EH (cell line): ENCODE measurements at places on chromosomes 12 and 14.

DNA sequence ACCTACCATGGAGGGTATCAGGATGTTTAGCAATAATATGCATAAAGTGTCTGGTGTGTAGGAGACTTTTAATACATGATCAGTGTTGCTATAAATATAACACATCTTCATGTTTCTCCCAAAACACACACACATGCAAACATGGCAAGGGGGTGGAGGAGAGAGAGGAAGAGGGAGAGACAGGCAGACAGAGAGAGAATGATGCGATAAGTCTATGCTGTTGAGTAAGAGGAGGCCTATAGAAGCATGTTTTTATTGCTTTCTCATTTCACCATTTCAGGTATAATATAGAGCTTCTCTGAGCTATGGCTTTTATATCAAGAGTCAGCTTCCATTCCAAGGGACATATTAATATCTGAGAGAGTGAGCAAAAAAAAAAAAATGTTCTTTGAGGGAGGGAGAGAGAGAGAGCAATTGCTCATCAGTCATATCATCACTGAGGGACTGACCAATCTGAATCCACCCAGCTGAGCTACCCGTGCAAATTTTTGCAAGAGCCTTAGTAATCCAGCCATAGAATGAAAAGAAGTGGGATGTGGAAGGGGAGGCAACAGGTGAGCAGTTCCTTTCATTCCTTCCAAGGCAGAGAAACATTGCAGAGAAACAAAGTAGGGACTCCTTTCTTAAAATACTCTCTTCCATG lies 54.8 kb upstream of the RASSF8 start:
- DNase-seq = peak; percentile 29

DNA sequence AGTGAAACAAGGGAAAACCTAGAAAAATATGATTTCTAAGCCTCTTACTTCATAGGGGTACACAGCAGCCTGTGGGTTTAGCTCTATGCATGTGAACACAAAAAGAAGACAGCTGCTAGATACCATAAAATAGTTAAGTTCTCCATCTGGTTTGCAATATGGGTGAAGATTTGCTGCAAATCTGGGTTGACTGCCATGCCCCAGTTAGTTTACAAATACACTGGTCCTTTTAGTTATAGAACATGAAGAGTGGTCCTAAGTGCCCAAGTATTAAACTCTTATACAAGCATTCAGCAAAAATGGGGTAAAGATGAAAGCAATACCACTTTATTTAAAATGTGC lies 176.1 kb downstream of the AEBP2 start:
- no peak for DNase-seq

DNA sequence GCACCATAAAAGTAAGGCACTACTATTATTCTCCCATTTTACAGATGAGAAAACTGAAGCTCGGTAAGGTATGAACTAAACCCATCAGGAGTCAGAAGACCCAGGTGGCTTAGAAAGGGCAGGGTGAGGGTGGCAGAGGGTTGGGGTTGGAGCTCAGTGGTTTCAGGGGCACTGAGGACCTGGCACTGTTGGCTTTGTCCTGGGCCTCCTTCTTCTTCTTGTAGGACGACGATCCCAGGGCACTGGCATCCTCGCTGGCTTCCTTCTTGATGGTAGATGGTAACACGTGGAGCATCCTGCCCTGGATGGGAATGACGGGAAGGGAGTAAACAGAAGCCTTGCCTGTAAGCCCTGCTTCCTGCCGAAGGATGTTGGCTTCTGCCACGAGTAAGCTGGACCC lies 19.9 kb downstream of the RBM19 start:
- no peak for DNase-seq

GRCh38 chr14:59294662-59294992 lies 106.2 kb downstream of the DAAM1 start:
- peak; percentile 68 for DNase-seq

GRCh38 chr12:82008251-82008650 lies 249.1 kb upstream of the PPFIA2 start:
- no peak for DNase-seq

- no peak for DNase-seq
These were observed 7.3 kb downstream of the JAG2 start for GRCh38 chr14:105161309-105161708.

DNA sequence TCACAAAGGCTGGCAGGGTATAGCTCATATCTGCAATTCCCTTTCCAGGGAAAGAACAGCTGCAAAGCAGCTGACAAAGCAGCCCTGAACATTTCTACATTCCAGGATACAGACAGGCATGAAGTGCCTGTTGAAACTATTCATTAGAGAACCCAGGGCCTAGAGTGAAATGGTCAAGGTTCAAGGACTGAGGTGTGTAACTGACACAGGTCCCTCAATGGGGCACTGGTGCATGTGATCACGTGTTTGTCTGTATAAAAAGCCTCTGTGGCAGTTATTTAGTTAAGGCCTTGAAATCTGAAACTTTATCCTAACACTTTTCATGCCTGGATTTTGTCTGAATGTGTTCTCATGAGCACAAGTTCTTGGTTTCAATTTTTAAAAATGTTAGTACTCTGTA lies 47.1 kb downstream of the GIT2 start:
- peak; percentile 81 for DNase-seq

GRCh38 chr12:96465896-96466295 lies 23.5 kb upstream of the CFAP54 start:
- no peak for DNase-seq

- DNase-seq = no peak
These were observed 109.6 kb downstream of the RMST start for GRCh38 chr12:97572220-97572619.

- DNase-seq = peak; percentile 79
These were observed 191.4 kb downstream of the KITLG start for GRCh38 chr12:88388566-88389540.

DNA sequence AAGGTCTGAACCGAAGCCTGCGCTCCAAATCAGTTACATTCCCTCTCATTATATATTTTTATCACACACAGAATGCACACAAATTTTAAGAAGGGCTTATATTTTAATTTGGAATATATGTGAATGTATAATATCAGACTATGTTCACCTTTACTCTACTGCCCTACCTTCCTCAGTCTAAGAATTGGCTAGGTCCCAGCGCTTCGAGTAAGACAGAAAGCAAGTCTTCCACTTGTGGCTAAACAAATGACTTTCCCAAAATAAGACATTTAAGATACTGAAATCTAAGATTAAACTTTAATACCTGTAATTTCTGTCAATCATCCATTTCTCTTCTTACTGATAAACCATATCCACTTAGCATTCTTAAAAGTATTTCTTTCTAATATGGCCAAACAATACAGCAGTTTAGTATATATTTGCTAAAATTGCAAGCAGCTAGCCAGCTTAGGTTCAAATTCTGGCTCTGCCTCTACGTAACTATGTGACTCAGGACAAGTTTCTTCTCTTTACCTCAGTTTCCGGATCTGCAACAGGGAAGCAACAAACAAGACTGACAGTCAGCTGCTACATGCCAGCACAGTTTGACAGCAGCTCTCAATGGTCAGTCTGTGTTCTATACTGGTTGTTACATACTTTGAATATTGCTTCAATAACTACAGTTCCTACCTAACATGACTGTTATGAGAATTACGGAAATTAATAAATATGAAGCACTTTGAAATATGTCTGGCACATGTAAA lies 2.0 kb downstream of the INTS13 start:
- no peak for DNase-seq

- DNase-seq = no peak
These were observed 123.1 kb downstream of the DERA start for GRCh38 chr12:16034136-16034817.

- peak; percentile 1 for DNase-seq
These were observed 75.5 kb upstream of the RERGL start for GRCh38 chr12:18165422-18165871.

- DNase-seq = peak; percentile 25
These were observed 70.3 kb upstream of the NR2C1 start for GRCh38 chr12:95143621-95144205.

DNA sequence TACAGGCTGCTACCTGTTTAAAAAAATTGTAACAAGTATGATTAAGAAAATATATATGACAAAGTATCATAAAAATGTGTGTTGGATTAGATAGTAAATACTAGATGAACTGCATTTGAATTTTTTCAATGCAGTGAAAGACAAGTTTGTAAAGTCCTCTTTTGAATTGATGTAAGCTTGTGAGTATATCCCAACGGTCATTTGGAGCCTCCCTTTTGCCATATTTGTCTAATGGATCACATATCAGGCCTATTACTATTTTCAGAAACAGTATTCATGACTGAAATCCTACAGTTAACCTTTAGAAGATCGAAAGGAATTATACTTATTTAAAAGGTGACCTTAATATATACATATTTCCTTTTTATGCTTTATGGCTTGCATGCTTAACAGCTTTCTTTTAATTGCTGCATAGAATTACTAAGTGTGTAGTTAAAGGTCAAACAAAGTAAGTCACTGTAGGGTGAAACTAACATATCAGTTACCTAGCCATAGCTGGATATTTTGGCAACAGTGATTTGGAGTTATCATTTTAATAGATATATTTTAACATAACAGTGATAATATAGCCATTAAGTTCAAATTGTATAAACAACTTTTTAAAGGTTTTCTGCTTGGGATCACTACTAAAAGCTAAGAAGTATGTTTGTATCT lies 53.6 kb downstream of the USP15 start:
- no peak for DNase-seq

- no peak for DNase-seq
These were observed 385.6 kb downstream of the ZFP36L1 start for GRCh38 chr14:68407285-68407684.

- no peak for DNase-seq
These were observed 32.7 kb upstream of the SYT10 start for GRCh38 chr12:33472299-33472698.

- no peak for DNase-seq
These were observed 22.2 kb upstream of the AP4S1 start for GRCh38 chr14:31003284-31003683.

GRCh38 chr14:22952418-22952817 lies 4.5 kb downstream of the HAUS4 start:
- DNase-seq = no peak

- peak; percentile 76 for DNase-seq
These were observed 28.2 kb downstream of the GALNT16 start for GRCh38 chr14:69288011-69288771.

DNA sequence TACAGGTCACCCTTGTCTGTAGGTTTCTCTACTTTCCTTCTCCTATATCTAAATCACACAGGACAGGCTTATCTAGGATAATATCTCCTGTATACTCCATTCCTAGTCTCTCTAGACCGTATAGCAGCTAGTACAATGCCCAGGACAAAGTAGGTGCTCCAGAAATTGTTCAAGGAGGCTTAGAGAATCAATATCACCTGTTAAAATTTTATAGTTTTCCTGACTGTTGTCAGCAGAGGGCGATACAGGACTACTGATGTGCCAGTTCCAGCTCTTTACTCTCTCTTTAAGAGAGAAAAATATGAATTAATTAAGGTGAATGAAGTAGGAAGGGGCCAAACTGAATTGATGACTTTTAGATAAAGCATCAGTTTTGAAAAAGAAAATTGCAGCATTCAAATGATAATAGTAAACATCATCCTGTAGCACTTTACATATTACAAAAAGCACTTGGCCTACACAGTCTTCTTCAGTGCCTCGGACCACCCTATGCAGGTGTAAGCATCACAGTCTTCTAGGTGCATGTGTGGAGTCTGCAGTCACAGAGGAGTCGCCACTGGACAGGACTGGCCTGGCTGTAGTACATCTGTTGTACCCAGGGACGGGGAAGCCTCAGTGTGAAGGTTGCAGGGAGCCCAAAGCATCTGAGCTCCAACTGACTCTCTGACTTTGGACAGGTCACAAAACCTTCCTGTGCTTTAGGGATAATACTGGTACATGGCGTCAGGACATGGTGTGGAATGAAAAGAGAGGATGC lies 61.9 kb upstream of the MAX start:
- peak; percentile 58 for DNase-seq

- peak; percentile 87 for DNase-seq
These were observed 26.6 kb upstream of the MDM1 start for GRCh38 chr12:68358532-68359485.

DNA sequence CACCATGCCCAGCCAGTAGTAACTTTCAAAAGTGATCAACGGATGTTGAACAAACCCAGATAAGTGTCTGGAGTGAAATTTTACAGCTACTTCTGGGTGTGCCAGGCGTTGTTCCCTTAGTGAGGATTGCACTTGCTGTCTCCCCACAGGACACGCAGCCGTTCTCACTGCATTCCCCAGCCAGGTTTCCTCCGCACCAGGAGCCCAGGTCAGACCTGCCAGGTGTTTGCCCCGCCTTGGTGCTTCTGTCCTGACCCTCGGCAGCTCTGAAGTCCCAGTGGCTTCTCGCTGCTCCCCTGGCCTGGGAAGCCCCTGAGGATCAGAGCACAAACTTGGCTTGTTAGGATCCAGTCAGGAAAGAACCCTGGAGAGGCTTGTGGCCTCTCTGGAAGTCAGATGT lies 36.2 kb downstream of the MMAB start:
- DNase-seq = no peak

- DNase-seq = no peak
These were observed 183.9 kb downstream of the ETNK1 start for GRCh38 chr12:22808860-22809259.

DNA sequence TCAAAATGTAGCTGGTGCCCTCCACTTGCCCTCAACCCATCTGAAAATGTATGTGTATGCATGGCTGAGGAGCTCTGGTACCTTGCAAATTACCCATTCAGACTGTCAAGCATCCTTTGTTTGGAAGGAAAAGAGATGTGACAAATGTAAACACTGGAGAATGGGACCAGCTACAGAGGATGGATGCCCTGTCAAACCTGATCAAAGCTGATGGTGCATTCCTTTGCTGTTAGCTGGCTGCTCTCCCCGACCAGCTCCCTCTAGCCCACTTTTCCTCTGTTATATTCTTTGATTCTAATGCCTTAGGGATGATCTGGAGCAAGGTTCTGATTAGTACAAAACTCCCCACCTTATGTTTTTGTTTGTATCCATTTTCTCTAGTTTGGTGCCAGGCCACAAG lies 310.3 kb downstream of the C12orf75 start:
- DNase-seq = peak; percentile 55

DNA sequence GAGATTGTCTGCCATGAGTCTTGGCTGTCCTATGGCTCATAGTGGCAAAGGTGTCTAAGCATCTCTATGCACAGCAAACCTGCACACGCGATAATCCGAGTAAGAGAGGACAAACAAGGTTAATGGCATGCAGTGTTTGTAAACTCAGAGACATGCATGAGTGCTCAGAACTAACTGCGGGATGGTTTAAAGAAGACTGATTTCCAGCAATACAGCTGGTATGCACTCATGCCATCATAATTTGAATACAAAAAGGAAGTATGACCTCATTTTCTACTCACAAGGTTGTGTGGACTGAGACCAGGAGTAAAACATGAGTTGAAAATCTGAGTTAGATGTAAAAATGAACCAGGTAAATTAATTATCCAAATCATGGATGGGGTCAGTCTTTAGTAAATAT lies 16.6 kb upstream of the TCP11L2 start:
- DNase-seq = no peak

GRCh38 chr12:25384893-25385248 lies 134.1 kb upstream of the KRAS start:
- no peak for DNase-seq

DNA sequence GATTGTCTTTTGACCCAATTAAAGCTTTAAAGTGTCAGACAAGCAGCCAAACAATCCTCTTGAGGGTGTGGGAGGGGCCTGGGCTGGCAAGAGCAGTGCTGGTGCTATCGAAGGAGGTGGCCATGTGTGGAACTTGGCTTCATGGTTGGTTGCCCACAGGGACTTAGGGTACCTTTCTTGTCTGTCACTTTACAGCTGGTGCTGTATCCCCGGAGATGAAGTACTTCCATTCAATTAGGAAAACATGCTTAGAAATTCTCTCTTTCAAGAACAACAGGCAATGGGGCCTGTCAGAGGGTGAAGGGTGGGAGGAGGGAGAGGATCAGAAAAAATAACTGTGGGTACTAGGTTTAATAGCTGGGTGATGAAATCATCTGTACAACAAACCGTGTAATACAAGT lies 86.5 kb downstream of the DAAM1 start:
- no peak for DNase-seq

GRCh38 chr14:82621881-82622450 lies 1088.3 kb upstream of the SEL1L start:
- DNase-seq = no peak
